ENCODE measurements at places on chromosomes 1 and 21. TPM values are rescaled to one million over a fixed set of nuclear protein-coding genes. Genes with fewer than 3 reads are reported as not detected.

DNA sequence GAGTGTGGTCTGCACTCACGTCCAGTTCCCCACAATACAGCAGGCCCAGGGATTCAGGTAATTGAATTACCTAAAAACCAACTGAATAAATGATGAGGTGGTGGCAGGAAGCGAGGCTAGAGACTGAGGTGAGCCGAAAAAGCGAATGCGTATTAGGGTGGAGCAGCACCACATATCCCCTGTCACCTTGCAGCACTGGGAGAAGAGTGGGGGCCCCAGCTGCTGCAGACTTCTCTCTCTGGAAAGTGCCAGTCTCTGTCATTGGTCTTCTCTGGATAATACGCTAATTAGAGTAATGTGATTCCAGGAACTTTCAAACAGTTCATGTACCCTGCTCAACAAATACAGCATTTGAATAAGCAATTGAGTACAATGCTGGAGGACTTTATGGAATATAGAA lies 199.0 kb downstream of the RPS6KC1 start:
- H3K36me3 ChIP-seq: no peaks in the 10 kb centered on the region
- no peak overlapping the region for H3K27ac ChIP-seq
- H3K4me3 ChIP-seq: no peak overlapping the region
- H3K27me3 ChIP-seq: no peaks in the 10 kb centered on the region
- DNase-seq: no peak
- peaks cover 10% of the 10 kb centered on the region for H3K4me1 ChIP-seq

DNA sequence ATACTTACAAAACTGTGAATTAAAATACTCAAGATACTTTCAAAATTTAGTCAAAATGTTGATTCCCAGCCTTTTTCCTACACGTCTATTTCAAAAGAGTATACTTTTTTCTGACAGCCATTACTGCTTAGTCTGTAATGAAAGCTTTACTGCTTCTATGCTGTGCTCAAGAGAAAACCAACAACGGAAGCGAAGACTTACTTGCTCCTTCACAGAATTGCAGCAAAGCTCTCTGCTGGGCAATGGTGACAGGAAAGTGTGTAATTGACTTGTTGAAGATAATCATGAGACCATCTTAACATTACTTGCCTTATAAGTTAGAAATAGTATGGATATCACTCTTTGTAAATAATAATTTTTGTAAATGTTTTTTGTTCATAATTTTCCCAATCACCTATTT lies 1.7 kb upstream of the DYNLT5 start:
- no peak overlapping the region for H3K27ac ChIP-seq
- no peaks in the 10 kb centered on the region for H3K36me3 ChIP-seq
- peaks cover 9% of the 10 kb centered on the region for H3K27me3 ChIP-seq
- no peak overlapping the region for H3K4me3 ChIP-seq
- H3K4me1 ChIP-seq: peaks cover 6% of the 10 kb centered on the region

- H3K27ac ChIP-seq: no peak overlapping the region
- no peak for DNase-seq
- no peaks in the 10 kb centered on the region for H3K27me3 ChIP-seq
- peaks cover 52% of the 10 kb centered on the region for H3K4me1 ChIP-seq
Observed at GRCh38 chr1:27431601-27431940, 39.1 kb downstream of the GPR3 start.

GRCh38 chr1:228372183-228373003 lies 34.2 kb downstream of the TRIM11 start:
- no peak overlapping the region for H3K4me3 ChIP-seq
- H3K4me1 ChIP-seq: peaks cover 4% of the 10 kb centered on the region
- no peak overlapping the region for H3K27ac ChIP-seq
- no peaks in the 10 kb centered on the region for H3K36me3 ChIP-seq
- no peaks in the 10 kb centered on the region for H3K27me3 ChIP-seq
- peak; percentile 56 for DNase-seq

DNA sequence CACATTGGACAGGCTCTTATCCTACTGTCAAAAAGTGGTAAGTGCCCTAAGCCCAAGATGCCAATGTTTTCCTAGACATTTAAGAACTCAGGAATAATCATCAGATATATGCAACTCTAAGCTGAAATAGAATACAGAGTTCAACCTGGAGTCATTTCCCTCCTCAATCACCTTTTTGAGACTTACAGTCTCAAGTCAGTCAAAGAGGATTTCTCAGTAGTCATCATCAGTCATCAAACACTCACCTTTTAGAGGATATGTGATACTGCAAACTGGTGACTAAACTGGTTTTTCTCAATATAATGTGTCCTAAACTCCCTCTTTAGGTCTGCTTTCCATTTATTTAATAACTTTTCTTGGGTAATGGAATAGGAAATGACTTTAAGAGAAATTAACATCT lies 145.3 kb upstream of the ADAMTS5 start:
- no peaks in the 10 kb centered on the region for H3K27me3 ChIP-seq
- H3K36me3 ChIP-seq: no peaks in the 10 kb centered on the region
- no peak overlapping the region for H3K4me3 ChIP-seq
- no peak for DNase-seq

DNA sequence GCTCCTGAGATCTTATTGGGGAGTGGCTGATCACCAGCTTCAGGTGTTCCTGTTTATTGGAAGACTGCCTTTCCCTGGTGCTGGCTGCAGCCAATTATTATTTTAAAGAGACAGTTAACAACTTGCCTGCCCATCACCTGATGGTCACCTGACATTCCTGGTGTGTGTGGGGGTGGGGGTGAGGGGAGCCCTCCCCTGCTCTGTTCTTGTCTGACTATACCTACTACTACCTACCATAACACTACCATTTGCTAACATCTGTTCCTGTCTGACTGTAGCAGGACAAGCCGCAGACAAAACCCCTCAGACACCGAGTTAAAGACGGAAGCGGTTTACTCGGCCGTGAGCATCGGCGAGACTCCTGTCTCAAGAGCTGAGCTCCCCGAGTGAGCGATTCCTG lies 54.9 kb upstream of the NBPF3 start:
- no peaks in the 10 kb centered on the region for H3K4me1 ChIP-seq
- no peaks in the 10 kb centered on the region for H3K36me3 ChIP-seq
- DNase-seq: no peak

DNA sequence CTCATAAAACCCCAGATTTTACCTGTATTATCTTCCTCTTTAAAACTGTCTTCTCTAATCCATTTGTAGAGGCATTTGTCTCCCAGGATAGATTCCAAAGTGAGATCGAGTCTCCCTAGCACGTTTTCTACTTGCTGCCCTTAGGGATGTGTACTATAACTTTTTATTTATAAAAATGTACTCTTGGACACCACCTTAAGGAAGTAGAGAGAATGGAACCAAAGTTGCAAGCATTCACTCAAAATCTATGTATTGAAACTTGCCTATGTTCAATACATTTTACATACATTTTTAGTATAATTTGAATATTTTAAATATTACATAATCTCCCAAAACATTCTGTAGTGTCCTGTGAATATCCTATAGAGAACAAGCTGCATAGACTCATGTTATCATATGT lies 842 bp upstream of the SPRR2A start:
- no peak overlapping the region for H3K4me3 ChIP-seq
- H3K27ac ChIP-seq: no peak overlapping the region
- H3K36me3 ChIP-seq: no peaks in the 10 kb centered on the region
- no peak for DNase-seq
- H3K4me1 ChIP-seq: peaks cover 5% of the 10 kb centered on the region

- no peaks in the 10 kb centered on the region for H3K36me3 ChIP-seq
- peak overlapping the region; percentile 48 for H3K27ac ChIP-seq
- no peaks in the 10 kb centered on the region for H3K27me3 ChIP-seq
- DNase-seq: peak; percentile 83
- no peak overlapping the region for H3K4me3 ChIP-seq
- peaks cover 16% of the 10 kb centered on the region for H3K4me1 ChIP-seq
Observed at GRCh38 chr1:155070721-155071569, 7.4 kb downstream of the EFNA4 start.

DNA sequence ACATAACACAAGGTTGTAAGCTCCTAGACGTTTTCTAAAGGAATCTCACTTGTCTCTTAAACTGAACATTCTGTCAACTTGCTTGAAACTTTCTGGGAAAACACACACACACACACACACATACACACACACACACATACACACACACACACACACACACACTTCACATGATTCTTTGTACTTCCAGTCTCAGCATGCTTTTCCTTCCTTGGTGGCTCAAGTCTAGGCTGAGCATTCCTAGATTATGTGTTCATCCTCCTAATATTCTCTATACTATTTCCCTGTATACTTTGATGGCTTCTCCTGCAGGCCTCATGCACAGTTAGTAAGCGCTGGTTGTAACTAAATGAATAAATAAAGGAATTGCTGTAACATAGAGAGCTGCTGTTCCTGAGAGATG lies 372.1 kb downstream of the PTPRC start:
- H3K4me3 ChIP-seq: no peak overlapping the region
- no peaks in the 10 kb centered on the region for H3K4me1 ChIP-seq
- DNase-seq: no peak
- no peaks in the 10 kb centered on the region for H3K36me3 ChIP-seq
- H3K27me3 ChIP-seq: no peaks in the 10 kb centered on the region

Gene CHRM3
- 57.4 TPM for total RNA-seq

Gene GPR25
- total RNA-seq: not detected
